ENCODE measurements at places on chromosomes 5 and 9. TPM values are rescaled to one million over a fixed set of nuclear protein-coding genes. Genes with fewer than 3 reads are reported as not detected.
A peak's percentile ranks its signal among the peaks of the same experiment; 100 is the strongest.

The SV2C gene
- 0.40 TPM for polyA plus RNA-seq

The MARVELD2 gene
- 22.0 TPM for polyA plus RNA-seq

The ESM1 gene
- polyA plus RNA-seq: 5.4 TPM

DNA sequence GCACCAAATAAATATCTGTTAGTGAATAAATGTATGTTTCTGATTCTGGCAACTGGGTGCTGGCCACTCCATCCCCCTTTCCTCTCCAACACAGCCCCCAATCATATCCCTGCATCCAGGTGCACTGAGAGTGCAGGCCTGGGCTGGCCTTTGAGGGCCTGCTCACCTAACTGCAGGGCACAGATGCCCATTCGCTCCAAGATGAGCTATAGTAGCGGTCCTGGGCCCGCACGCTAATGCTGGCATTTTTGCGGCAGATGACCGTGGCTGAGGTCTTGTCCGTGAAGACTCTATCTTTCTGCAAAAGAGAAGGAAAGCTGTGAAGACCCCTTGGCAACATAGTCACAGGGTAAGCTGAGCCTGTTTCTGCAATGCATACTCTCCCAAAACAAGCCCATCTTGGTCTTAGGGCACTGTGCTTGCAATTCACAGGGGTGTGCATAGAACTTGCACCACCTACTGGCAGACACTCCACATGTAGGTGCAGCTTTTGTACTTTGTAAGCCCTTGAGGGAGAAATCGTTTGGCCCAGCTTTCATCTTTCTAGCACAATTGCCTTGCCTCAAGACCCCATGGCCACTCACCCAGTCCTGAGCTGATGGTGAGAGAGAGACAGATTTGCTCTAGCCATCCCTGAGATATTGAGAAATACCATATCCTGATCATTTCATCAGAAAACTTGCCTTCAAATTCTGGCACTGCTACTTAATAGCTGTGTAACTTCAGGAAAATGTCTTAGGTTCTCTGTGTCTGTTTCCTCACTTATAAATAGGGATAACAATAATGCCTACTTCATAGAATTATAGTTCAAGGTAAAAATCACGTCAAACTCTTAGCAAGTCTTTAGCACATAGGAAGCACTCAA, 13.5 kb downstream of the IL12B start:
- H3K27ac ChIP-seq: no peak overlapping the region
- no peak overlapping the region for H3K4me3 ChIP-seq
- DNase-seq: no peak
- no peaks in the 10 kb centered on the region for H3K4me1 ChIP-seq

GRCh38 chr5:55629815-55630214, 82.3 kb downstream of the SLC38A9 start:
- H3K36me3 ChIP-seq: no peaks in the 10 kb centered on the region
- peaks cover 10% of the 10 kb centered on the region for H3K4me1 ChIP-seq

GRCh38 chr5:1793301-1793740, 6.3 kb downstream of the MRPL36 start:
- H3K4me1 ChIP-seq: peaks cover 5% of the 10 kb centered on the region
- no peaks in the 10 kb centered on the region for H3K27me3 ChIP-seq
- H3K27ac ChIP-seq: peak overlapping the region; percentile 37
- DNase-seq: no peak

Measured in left lung (tissue), 14 donors.